Articular chondrocyte of knee joint (primary cell): ENCODE measurements at places on chromosomes 11 and 22. TPM values are rescaled to one million over a fixed set of nuclear protein-coding genes. Genes with fewer than 3 reads are reported as not detected.

The CD3E gene
- not detected in 2 replicates for total RNA-seq

The OR51B4 gene
- total RNA-seq: not detected in 2 replicates

The TP53I11 gene
- total RNA-seq: 14.4 and 22.0 TPM in 2 replicates

The TRIM49 gene
- total RNA-seq: not detected in 2 replicates

The CRYBB3 gene
- not detected in 2 replicates for total RNA-seq

The RRAS2 gene
- total RNA-seq: 88.3 and 107 TPM in 2 replicates

The MEI1 gene
- 2.5 and 3.2 TPM in 2 replicates for total RNA-seq

The SLC22A9 gene
- total RNA-seq: not detected in 2 replicates
